Stimulated activated CD8-positive, alpha-beta memory T cell treated with anti-CD3 and anti-CD28 coated beads, Interleukin-2, amount 100 ng/mL, for 1 hour (primary cell): ENCODE measurements at places on chromosomes 16 and 17.
A peak's percentile ranks its signal among the peaks of the same experiment; 100 is the strongest.

DNA sequence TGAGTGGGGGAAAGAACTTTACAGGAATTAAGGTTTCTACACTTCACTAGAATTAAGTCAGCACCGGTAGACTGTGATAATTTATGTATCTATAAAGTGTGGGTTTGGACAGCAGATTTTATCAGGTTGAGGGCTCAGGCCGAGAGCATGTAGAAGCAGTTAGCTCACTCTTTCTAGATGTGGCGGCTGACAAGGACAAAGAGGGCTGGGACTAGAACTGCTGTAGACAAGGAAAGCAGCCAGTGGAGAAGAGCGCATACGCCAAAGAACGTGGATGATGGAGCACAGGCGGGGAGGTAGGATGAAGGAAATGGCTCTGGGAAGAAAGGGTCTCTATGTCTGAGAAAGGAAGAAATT lies 504 bp upstream of the GOSR1 start:
- no peak for DNase-seq

- no peak for DNase-seq
Measured at GRCh38 chr16:84751947-84752346, 52.1 kb downstream of the USP10 start.

- no peak for DNase-seq
Measured at GRCh38 chr17:9645851-9646545, 681 bp downstream of the USP43 start.

DNA sequence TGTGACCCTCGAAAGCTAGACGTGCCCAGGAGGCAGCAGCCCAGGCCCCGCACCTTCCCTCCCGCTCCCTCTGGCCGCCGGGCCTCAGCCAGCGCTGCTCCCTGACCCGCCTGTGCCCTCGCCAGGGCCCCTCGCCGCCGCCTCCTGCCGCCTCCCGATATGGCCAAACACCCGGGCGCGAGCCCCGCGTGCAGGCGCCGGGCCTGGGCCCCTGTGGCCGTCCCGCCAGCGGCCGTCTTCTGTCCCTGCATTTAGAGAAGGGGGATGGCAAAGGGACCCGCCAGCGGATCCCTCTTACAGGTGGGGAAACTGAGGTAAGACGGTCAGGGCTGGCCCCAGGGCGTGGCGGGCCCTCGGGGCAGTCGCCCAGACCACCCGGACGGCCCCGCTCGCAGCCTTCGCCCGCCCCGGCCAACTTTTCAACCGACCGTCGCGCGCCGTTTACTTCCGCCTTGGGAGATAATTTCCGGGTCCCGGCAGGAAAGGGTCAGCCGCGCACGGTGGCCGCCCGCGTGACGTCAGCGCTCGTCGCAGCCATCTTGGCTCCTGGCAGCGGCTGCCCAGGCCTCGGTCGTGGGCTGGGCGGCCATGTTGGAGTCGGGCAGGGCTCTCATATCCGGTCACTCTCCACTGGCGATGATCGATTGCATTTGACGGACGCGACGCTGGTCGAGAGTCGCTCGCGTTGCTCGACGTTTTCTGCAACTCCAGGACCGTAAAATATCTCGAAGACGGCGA lies 7.0 kb upstream of the GNG13 start:
- DNase-seq: peak; percentile 66

DNA sequence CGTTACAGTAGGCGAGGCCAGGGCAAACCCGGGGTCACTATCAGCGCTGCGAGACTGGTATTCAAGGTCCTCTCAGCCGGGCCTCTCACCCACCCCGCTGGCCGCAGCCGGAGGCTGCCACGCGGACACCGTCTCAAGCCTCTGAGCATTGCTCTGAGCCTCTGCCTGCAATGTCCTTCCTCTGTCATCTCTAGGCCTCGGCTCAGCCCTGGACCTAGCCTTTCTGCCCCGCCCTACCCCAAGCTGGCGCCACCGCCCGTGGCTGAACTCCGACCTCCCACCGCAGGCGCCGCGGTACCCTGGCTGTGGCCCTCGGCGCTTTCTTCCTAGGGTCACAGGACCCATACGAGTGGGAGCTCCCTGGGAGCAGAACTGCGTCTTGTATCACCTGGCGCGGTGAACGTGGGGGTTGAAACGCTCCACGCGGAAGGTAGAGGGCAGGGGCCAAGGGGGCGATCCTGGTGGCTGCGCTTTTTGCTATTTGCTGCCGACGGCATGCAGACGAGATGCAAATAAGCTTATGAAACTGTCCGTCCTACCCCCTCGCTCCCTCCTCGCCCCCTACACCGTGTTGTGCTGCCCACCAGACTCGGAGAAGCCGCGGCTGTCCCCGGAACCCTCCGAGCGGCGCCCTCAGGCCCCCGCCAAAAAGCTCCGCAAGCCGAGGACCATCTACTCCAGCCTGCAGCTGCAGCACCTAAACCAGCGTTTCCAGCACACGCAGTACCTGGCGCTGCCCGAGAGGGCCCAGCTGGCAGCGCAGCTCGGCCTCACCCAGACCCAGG lies 3.7 kb downstream of the DLX4 start:
- no peak for DNase-seq

DNA sequence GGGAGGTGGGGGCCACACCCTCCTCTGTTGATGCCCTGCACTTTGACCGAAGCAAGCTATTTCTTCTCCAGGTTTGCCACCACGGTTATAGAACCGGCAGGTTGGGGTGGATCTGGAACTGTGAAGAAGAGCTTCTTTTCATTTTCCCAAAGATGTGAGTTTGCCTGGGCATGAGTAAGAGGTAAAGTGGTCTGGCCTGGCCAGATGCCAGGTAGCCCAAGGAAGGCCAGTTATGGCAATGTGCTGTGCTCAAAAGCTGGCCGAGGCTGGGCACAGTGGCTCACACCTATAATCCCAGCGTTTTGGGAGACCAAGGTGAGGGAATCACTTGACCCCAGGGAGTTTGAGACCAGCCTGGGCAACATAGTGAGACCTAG lies 18.7 kb downstream of the ATP6V0D1 start:
- DNase-seq: no peak

DNA sequence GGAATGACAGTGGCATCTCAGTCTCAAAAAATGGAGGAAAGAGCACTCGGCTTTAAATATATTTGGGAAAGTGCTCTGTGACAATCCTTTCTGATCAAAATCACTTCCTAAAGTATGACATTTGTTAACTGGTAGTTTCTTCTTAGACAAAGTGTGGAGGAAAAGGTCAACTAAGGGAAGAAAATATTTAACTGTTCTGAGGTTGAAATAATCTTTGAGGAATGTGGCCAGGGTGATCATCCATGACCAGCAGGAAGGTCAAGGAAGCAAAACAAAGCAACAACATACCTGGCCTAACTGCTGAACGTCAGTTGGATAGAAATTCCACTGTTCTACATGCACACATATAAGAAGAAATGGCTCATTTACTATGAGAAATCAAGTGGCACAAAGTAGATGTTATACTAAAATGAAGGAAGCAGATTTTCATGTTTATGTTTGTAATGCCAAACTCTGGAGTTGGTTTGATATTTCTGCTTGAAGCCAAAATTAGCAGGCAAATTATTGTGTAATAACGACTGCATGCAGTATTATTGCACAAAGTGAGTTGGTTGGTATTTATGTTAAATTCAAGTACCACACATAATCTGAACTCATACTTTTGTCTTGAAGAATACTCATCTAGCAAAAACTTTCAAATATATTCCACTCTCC lies 87.3 kb upstream of the CORO6 start:
- DNase-seq: no peak

GRCh38 chr17:21041741-21042457 lies 912 bp downstream of the USP22 start:
- no peak for DNase-seq

GRCh38 chr17:28267720-28268609 lies 51.0 kb upstream of the TMEM97 start:
- no peak for DNase-seq

- no peak for DNase-seq
Measured at GRCh38 chr16:55506083-55506482, 2.8 kb upstream of the LPCAT2 start.

DNA sequence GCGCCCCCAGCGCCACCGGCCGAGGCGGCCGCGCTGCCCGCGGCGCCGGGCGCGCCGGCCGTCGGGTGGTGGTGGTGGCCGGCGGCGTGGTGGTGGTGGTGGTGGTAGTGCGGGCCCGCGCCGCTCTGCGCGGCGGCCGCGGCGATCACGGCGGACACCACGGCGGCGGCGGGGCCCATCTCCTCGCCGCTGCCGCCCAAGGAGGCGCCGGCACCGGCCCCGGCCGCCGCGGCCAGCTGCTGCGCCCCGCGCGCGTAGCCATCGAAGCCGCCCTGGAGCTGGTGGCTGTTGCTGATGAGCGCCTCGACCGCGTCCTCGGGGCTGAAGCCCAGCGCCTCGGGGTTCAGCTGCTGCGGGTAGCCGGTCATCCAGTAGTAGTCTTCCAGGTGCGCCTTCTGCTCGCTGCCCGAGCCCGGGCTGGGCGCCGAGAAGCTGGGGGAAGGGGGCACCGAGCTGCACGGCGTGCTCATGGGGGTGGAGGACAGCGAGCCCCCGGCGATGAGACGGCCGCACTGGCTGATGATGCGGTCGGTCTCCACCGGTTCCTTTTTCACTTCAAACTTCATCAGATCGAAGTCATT lies 1.2 kb downstream of the MAF start:
- DNase-seq: no peak

- no peak for DNase-seq
Measured at GRCh38 chr16:19666477-19666876, 51.5 kb downstream of the KNOP1 start.

- DNase-seq: no peak
Measured at GRCh38 chr17:46962374-46962790, 16.7 kb downstream of the RPRML start.

- DNase-seq: no peak
Measured at GRCh38 chr17:32335687-32336086, 6.3 kb downstream of the C17orf75 start.

GRCh38 chr17:4739122-4740024 lies at the start of the genes CXCL16 and ZMYND15:
Gene CXCL16 (minus strand): TSS chr17:4739928. CDS start chr17:4739339, 589 bp downstream.
Gene ZMYND15 (plus strand): TSS chr17:4739833. CDS start chr17:4740549, 716 bp downstream.
- DNase-seq: peak; percentile 34

DNA sequence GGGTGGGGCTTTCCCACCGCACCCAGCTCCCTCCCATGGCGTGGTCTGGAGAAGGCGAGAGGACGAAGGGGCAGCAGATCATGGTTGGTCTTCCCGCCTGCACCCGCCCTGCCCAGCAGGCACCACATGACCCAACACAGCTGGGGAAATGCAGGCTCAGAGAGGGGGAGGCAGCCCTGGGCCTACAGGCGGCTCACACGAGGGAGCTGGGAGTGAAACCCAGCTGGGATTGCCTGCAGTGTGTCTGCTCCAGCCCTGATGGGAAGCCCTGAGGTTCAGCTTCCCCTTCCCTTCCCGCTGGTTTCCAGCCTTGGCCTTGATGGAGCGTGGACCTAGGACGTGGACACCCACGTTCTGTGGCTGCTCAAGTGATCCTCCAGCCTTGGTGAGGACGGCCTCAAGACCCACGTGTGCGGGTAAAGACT lies 20.0 kb upstream of the PABPN1L start:
- DNase-seq: no peak

DNA sequence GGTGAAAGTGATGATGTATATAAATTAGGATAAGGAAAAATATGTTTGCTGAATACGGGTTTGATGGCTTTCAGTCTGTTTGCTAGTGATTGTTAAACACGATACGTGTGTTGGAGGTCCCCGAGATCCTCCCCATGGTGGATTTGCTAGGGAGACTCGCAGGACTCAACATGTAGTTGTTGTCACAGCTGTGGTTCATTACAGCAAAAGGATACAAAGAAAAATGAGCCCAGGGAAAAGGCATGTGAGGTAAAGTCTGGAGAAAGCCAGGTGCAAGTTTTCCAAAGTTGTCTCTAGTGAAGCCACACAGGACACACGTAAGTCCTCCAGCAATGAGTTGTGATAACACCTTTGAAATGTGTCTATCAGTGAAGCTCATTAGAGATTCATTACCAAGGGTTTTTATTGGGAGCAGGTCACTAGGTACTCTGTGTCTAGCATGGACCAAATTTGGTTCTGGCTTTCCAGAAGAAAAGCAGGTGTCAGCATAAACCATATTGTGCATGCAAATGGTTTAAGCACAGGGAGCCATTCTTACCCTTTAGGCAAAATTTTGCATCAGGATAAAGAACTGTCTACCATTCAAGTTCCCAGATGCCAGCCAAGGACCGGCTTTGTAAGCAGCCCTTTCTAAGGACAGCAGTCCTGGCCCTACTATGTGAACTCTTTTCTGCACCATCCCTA lies 215.2 kb upstream of the WSCD1 start:
- no peak for DNase-seq

GRCh38 chr16:25027781-25028180 lies 12.6 kb upstream of the ARHGAP17 start:
- DNase-seq: no peak

GRCh38 chr17:6570731-6571451 lies 14.5 kb upstream of the PITPNM3 start:
- no peak for DNase-seq

- no peak for DNase-seq
Measured at GRCh38 chr17:70104791-70105523, 29.9 kb downstream of the KCNJ16 start.

DNA sequence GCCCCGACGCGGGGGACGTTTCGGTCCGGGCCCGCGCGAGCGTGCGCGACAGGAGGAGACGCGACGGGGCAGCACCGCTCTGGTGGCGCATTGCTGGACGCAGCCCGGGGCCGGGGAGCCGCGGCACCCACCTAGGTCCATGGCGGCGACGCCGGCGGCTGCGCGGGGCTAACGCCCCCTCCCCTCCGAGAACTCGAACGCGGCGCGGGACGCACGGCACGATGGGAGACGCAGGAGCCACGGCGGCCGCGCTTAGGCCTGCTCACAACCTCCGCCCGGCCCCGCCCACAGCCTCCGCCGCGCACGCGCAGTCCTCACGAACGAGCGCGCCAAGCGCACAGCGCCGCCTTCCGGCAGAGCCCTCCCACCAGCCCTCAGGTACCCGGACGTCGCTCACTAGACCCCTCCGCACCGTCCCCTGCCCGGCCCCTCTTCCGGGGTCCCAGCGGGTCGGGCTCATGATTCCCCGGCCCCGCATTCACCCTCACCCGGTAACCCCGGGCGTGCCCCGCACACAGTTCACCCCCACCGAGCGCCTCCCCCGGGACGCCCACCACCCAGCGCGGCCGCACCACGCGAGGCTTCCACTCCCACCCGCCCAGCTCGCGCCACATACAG lies at the start of gene GEMIN4:
TSS of gene GEMIN4 (minus strand) at position 263 of the 618 bp plus-strand sequence. CDS start at position 141, 122 bp downstream.
- peak; percentile 96 for DNase-seq

- no peak for DNase-seq
Measured at GRCh38 chr17:7982173-7982572, 20.2 kb upstream of the GUCY2D start.
